ENCODE measurements at places on chromosomes 1 and 21.

GRCh38 chr1:67359592-67359991 lies 51.9 kb downstream of the IL12RB2 start:
- no peak for DNase-seq

DNA sequence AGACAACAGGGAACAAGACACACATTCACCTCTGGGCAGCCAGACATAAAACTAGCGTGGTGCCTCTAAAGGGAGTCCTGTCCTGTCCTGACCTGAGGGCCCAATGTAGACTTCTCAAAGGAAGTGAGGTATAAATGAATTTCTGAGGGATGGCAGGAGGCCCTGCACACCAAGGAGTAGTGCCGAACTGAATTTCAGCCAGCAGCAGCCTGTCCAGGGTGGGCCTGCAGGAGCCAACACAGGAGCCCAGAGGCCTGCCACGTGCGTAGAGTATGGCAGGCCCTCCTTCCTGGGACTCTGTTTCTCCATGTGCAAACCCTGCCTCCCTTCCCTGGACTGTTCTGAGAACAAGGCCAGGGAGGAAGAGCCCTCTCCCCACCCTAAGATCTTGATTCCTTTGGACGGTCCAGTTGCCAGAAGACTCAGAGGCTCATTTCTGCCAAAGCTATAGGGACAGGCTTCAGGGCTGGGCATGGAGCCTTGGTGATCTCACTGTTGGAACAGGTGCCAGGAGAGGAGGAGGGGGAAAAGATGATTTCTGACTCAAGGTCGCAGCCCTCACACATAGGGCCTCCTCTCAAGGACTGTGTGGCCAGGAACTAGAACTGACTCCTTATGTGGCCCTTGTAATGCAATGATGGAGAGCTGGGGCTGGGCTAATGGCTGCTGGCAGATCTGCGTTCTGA lies 1.8 kb upstream of the FABP3 start:
- no peak for DNase-seq

- DNase-seq: no peak
These were observed 94.7 kb upstream of the ERRFI1 start for GRCh38 chr1:8120693-8121260.

GRCh38 chr1:67194209-67194863 lies 28.1 kb downstream of the IL23R start:
- no peak for DNase-seq

DNA sequence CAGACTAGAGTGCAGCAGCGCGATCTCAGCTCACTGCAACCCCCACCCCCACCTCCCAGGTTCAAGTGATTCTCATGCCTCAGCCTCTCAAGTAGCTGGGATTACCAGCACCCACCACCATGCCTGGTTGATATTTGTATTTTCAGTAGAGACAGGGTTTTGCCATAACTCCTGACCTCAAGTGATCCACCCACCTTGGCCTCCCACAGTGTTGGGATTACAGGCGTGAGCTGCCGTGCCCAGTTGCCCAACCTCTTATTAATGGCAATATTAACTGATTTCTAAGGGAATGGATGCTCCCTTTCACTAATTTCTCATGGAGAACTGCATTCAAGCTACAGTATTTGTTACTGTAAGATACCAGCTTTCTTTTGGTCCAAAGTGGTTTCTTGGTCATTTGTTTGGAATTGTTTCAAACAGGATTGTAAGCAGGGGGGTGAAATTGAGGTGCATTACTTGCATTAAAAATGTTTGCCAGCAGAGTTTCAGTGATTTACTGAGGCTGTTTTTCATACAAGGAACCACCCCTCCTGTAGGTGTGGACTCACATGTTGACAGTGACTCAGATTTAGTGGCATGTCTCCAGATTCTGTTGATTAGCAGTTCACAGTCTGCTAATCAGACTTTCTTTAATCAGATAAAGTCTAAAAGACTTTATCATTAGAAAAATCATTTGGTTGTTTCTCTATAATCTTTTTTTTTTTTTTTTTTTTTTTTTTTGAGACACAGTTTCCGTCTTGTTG lies 3.9 kb upstream of the TGFBR3 start:
- no peak for DNase-seq

DNA sequence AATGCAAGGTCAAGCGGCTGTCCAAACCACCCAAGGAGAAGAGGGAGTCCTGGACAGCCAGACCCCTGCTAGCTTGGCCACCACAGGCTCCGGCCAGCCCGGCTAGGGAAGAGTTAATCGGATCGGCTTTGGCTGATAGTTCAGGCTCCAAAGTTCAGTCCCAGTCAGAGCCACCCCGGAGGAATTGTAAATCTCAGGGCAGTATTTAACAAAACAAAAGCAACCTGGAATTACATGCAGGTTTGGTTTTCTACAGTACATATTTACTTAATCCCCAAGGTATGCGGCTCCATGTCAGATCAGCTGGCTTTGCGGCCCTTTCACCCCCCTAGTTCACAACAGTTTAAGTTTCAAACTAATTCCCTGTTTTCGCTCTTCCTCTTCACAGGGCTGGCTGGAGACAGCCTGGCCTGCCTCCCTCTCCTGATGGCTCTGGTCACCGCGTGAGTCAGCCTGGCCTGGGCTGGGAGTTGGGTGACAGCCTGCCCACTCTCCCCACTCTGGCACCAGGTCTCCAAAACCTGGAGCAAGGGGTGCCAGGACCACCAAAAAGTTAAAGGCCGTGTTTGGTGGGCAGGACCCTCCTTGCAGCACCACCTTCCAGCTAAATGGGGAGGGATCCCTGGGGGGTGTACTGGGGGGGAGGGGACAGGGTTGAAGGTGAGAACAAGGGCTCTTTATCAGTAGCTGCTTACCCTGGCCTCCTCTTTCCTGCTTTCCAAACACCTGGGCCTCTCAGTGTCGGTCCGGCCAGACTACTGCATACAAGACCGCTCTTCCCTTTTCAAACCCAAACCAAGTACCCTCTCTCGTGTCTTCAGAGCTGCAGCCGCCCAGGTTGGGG lies 1.9 kb downstream of the DHRS3 start:
- no peak for DNase-seq

DNA sequence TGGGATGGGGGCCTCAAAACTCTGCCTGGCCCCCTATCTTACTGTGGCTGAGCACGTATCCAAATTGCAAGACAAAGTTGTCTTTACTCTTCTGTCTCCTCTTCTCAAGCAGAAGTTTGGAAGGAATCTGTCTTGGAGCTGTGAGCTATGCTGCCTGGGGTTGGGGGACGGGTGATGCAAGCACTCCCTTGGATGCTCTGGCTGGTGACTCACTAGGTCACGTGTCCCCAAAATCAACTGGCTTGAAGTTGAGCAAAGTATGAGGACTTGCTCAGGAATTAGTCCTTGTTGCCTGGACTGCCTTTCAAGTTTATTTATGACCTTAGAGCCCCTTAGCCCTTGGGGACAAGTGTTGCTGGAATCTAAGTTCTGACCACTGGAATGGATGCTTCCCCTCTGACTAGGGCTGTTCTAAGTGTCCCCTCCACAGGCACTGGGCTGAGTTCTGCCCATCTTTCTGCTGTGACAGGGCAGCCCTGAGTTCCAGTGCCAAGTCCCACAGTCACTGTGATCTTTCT lies 269.5 kb downstream of the HHAT start:
- no peak for DNase-seq

DNA sequence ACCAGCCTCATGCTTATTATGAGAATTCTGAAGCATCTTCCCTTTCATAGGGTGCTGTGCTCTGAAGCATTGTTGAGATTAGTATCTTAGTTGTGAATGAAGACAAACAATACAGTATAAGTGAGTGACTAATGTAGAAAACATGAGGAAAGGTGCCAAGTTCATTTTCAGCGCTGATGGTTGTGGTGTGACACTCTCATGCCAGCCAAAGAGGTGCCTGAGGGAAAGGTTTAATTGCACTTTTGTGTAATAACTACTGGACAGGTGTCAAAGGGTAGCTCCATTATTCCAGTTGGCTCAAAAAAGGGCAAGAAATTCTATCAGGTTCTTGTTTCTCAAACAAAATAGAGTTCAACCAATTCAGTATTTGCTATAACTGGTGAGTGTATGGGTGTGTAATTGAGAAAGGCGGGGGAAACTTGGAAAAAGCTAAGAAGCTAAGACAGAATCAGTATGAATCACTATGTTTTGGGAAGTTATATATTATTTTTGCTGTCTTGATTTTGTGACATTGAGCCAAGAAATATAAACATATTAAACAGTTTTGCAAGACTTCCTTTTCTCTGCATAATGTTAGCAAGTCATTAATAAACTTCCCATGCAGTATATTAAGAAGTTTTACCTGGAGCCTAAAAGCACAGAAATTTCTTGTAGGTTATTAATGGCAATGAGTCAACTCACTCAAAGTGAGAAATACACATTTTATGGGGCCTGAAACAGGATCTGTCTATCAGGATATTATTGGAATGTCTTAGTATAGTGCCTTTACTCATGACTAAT lies 31.8 kb downstream of the KCNK2 start:
- no peak for DNase-seq

GRCh38 chr1:17346046-17346789 lies 25.8 kb upstream of the PADI6 start:
- DNase-seq: no peak

- no peak for DNase-seq
These were observed 663.7 kb downstream of the ADGRL2 start for GRCh38 chr1:82464362-82465001.

- no peak for DNase-seq
These were observed 735.9 kb downstream of the KCNT2 start for GRCh38 chr1:195872376-195872775.

- DNase-seq: no peak
These were observed 35.7 kb downstream of the DUSP10 start for GRCh38 chr1:221706191-221706590.

GRCh38 chr1:113540335-113540734 lies 150.0 kb downstream of the MAGI3 start:
- no peak for DNase-seq

DNA sequence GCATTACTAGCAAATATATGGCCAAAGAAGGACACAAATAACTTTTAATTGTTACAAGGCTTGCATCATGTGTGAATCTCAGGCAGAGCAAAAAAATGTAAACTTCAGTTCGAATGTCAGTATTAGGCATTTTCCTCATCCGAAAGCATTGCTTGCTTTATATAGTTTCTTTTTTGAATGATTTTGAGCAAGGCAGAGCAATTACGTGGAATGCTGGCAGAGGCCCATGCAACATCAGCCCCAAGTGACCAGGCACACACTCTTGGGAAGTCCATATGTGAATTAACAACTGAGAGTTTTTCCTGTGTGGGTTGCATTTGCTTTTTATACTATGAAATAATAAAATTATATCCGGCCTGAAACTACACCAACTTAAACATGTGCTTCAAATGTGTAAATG lies 274.8 kb downstream of the PTPRC start:
- no peak for DNase-seq

- DNase-seq: no peak
These were observed 41.4 kb upstream of the TNR start for GRCh38 chr1:175784831-175785230.

GRCh38 chr1:161098210-161099068 lies at the start of gene KLHDC9:
KLHDC9 (plus strand) TSS chr1:161098361; CDS start chr1:161098536, 175 bp downstream.
- DNase-seq: peak; percentile 55

- no peak for DNase-seq
These were observed 42.8 kb downstream of the RCSD1 start for GRCh38 chr1:167672831-167673230.

- no peak for DNase-seq
These were observed 7.0 kb upstream of the KCNE1 start for GRCh38 chr21:34519016-34519415.

DNA sequence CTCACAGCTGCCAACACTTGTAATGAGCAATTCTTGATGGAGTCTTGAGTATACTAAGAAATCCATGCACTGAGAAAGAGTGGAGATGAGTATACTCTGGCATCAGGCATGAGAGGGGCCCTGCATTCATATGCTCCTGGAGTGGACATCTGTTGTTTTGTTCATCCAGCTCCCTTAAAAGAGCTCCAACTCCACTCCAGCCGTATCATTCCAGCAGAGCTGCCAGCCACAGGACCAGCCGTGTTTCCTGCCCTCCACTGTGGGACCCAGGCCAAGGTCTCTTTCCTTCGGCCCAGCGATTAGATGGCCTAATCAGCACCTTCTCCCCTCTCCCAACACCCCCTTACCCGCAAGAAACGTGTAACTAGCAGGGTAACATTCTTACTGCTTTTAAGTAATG lies 144.5 kb downstream of the OMA1 start:
- no peak for DNase-seq

- DNase-seq: no peak
These were observed 48.3 kb downstream of the TARBP1 start for GRCh38 chr1:234430691-234431090.
